Right cardiac atrium (tissue), 5 donors: ENCODE measurements at places on chromosomes 4 and X. TPM values are rescaled to one million over a fixed set of nuclear protein-coding genes. Genes with fewer than 3 reads are reported as not detected.

- DNase-seq = peak; percentile 19
Observed at GRCh38 chr4:168993714-168994510, 16.1 kb downstream of the CBR4 start.

DNA sequence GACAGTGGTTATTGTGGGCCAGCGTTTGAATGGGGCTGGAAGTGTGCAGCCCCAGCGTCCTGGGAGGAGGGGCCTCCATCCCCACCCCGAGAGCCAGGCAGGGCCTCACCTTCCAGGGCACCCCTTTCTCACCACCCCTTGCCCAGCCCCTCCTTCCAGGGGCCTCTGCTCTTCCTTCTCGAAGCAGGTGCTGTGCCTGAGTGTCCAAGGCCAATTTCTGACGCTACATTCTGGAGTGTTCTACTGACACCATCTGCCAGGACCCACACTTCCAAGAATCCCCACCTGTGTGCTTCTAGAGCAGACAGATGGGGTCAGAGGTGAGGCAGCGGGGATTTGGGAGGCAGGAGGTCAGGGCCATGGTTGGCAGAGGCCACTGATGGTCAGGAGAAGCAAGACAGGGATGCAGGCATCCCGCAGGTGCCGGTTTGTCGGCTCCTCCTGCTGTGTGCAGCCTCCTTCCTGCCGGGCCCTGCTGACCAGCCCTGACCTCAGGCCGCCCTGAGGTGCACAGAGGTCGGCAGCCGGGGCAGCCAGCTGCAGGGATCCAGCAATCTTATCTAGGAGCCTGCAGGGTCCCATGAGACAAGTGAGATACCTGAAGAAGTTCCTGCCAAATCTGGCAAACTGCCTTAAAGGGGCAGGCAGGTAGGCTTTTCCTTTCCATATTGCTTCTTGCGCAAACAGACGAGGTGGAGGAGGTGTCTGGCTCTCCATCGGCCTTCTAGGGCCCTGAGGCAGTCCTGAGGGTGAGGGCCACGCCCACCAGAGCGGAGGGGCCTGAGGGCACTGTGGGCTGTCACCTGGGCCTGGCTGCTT is 18.8 kb downstream of the MSANTD1 start:
- no peak for DNase-seq

- DNase-seq = no peak
Observed at GRCh38 chrX:14359316-14359715, 170.0 kb upstream of the GLRA2 start.

DNA sequence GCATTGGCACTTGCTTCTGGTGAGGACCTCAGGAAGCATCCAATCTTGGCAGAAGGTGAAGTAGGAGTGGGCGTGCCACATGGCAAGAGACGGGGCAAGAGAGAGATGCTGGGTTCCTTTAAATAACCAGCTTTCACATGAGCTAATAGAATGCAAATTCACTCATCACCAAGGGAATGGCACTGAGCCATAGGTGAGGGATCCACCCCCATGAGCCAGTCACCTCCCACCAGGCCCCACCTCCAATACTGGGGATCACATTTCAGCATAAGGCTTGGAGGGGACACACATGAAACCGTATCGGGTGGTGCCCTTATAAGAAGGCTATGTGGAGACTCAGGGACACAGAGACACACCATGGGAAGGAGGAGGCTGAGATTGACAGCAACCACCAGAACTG is 140.0 kb upstream of the MSX1 start:
- no peak for DNase-seq

- DNase-seq = no peak
Observed at GRCh38 chr4:78661921-78662521, 110.5 kb downstream of the ANXA3 start.

GRCh38 chr4:37517326-37517725 is 168.8 kb downstream of the RELL1 start:
- no peak for DNase-seq

GRCh38 chrX:13433298-13433605 is 113.4 kb upstream of the ATXN3L start:
- DNase-seq = no peak

DNA sequence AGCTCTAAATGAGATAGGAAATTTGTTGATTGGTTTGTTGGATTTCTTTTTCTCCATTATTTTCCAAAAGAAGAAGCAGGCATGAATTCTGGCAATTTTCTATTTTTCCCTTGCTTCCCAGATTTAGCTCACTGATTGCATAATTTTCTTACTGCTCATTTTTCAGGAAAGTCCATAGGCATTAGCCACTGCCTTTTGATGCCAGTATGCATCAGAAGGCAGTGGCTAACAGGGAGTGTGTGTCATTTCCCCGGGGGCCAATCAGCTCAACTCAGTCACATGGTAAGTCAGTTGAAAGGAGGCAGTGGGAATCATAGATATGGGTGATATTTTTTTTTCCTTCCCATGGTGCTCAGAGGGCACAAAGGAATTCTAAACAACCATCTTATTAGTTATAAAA is 156.7 kb downstream of the TRIML1 start:
- no peak for DNase-seq

DNA sequence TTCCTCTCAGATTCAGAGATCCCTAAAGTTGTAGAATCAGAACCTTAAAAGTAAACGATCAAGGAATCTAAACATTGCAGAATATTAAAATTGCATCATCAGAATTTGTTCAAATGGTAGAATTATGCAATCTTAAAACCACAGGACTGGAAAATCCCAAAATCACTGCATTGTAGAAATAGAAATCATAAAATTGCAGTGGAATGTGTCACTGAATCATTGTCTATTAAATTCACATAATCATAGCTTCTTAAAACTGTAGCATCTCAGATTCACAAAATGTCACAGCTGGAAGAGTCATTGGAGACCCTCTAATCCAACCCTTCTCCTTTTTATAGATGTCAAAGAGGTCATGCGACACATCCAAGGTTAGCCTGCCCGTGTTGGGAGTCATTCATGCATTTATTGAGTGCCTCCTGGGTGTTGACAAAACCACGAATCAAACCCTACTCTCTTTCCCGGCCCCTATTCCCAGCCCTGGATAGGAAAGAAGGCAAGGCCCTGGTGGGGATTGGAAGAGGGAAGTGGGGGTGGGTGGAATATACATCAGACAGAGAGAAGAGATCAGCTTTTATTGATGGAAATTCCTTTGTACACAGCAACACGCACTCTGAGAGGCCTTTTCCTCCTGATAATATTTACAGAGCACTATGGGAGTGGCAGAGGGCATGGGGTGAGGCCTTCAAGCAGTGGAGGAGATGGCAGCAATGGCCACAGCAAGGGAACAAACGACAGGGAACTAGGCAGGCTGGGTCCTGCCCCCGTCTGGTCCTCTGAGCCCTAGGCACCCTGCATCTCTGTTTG is 15.4 kb downstream of the IQSEC2 start:
- no peak for DNase-seq

GRCh38 chrX:19195243-19195610 is 73.0 kb upstream of the ADGRG2 start:
- no peak for DNase-seq

GRCh38 chr4:71389149-71389827 is 50.5 kb downstream of the SLC4A4 start:
- DNase-seq = peak; percentile 33

- DNase-seq = no peak
Observed at GRCh38 chr4:158837527-158838141, 68.8 kb downstream of the FNIP2 start.

Gene MXD4
- 32.7 TPM for total RNA-seq

Gene NIPAL1
- total RNA-seq = 0.43 TPM

Gene ARHGAP10
- 47.3 TPM for total RNA-seq

Gene PLK4
- 1.1 TPM for total RNA-seq
